ENCODE measurements at places on chromosomes 7 and 10. TPM values are rescaled to one million over a fixed set of nuclear protein-coding genes. Genes with fewer than 3 reads are reported as not detected.

GRCh38 chr10:89388806-89389205 lies 3.6 kb upstream of the IFIT1 start:
- no peak for DNase-seq

GRCh38 chr7:3000566-3000965 lies 43.1 kb downstream of the CARD11 start:
- no peak for DNase-seq

The SPDYE5 gene
- polyA plus RNA-seq: 1.4 TPM

The OR2A12 gene
- 0.05 TPM for polyA plus RNA-seq

The RGS10 gene
- polyA plus RNA-seq: 36.1 TPM

GRCh38 chr7:2527505-2528467 lies 8.2 kb downstream of the LFNG start:
- no peak for DNase-seq

DNA sequence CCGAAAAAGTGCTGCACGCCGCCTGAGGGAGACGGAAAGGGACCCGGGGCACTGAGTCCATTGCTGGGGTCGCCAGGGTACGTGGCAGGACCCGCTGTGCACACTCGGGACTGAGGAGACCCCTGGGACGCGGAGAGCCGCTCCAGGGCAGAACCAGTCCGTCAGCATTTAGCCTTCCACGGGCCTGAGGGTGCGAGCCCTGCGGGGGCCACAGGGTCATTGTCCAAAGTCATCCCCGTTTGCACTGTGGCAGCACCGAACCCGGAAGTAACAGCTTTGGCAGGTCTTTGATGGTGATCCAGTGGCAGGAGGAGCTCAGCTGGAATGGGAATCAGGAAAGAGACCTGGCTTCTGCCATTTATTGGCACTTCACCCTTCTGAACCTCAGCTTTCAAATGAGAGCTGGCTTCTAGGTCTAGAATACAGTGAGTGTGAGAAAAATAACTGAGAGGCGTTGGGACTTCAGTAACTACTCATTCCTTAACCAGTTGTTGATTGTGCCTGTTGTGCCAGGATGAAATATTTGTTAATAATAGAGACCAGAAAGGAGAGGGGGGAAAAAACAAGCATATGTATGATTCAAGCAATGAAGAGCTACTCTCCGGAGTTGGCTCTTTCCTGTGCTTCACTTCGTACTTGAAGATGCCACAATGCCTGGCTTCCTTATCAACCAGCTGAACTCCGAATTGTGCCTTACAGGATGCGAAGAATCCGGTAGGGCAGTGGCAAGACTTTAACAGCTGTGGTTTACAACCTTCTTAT lies 811 bp upstream of the ARHGAP12 start:
- no peak for DNase-seq
